ENCODE measurements at places on chromosomes 6 and 20.
A peak's percentile ranks its signal among the peaks of the same experiment; 100 is the strongest.

DNA sequence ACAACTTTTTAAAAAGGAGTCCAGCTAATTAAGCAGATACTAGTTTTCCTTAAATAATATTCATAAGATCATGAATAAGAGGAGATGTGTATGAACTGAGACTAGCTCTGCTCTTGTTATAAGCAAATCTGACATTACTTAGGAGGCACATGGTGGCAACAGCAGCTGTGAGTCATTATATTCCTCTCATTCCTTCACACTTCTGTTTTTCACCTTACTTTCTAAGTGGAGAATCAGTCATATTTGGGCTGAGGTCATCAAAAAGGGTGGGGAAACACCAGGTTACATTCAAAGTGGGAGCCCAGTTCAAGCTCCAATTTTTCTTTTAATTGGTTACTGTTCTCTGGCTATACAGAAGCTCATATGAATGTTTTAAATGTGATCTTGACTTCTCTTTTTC is 6.0 kb upstream of the RIPPLY2 start:
- no peak for DNase-seq

DNA sequence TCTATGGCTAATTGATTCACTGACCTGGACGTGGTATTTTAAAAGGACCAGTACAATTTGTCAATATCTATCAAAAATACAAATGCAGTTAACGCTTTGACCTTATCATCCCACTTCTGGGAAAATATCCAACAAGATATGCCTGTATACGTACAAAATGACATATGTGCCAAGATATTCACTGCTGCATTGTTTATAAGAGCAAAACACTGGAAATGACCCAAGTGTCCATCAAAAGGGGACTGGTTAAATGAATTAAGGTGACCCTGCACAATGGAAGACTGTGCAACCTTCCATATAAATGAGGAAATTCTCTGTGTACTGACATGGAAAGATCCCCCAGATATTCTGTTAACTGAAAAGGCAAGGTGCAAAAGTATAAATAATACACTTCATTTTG is 13.9 kb downstream of the TRAM2 start:
- DNase-seq: no peak

GRCh38 chr20:25280574-25281535 is 33.0 kb downstream of the PYGB start:
- DNase-seq: no peak

DNA sequence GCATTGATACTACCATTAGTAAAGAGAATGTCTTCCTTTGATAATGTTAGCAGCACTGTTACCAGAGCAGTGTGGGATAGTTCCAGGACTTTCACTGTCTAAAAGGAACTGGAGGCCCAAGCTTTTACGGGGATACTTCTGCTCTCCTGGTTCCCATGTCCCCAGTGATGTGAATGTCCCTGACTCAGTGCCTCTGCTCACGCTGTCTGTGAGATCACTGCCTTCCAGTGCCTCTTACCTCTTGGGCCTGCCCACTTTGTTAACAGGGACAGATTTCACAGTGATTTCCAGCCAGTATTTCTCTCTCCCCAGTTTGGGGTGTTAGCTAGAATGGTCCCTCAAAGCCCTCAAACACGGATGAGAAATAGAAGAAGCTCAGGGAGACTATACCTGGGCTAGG is 14.4 kb downstream of the PTPRA start:
- no peak for DNase-seq

GRCh38 chr6:136225496-136225895 is 24.6 kb downstream of the MTFR2 start:
- DNase-seq: no peak

DNA sequence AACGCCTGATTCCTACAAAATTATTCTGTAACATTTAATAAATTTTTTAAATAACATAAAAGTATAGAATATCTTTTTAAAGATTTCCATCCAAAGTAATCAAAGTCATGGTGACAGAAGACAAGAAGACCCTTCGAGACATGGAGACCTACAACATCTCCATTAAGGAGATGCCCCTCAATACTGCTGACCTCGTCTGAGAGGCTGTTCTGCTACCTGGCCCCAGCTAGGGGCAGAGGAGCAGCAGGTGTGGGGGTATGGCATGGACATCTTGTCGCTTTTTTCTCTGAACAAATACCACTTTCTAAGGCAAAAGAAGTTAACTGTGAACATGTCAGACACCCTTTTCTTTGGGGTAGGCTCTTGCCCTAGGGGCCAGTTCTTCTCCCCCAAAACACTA is 44.1 kb downstream of the BLOC1S5 start:
- DNase-seq: no peak

DNA sequence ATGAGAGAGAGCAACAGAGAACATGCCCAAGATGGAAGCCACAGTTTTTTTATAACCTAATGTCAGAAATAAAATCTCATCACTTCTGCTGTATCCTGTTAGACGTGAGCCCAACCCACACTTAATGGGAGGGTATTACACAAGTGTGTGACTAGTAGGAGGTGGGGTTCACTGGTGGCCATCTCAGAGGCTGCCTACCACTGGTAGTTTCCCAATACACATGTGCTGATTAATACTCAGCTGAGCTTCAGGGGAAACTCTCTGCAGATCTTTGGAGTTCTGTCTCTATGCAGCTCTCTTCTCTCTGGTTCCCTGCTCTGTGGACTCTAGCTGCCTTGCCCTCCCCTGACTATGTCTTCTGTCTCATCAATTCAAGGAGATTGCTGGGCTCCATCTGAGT is 35.7 kb downstream of the CNBD2 start:
- no peak for DNase-seq

- no peak for DNase-seq
Observed at GRCh38 chr20:32064667-32065066, 12.6 kb downstream of the HCK start.

GRCh38 chr20:44552950-44553908 is 29.1 kb upstream of the PKIG start:
- no peak for DNase-seq

- DNase-seq: no peak
Observed at GRCh38 chr6:157944983-157945931, 36.4 kb upstream of the SYNJ2 start.

- DNase-seq: no peak
Observed at GRCh38 chr6:139779988-139780774, 405.7 kb upstream of the CITED2 start.

DNA sequence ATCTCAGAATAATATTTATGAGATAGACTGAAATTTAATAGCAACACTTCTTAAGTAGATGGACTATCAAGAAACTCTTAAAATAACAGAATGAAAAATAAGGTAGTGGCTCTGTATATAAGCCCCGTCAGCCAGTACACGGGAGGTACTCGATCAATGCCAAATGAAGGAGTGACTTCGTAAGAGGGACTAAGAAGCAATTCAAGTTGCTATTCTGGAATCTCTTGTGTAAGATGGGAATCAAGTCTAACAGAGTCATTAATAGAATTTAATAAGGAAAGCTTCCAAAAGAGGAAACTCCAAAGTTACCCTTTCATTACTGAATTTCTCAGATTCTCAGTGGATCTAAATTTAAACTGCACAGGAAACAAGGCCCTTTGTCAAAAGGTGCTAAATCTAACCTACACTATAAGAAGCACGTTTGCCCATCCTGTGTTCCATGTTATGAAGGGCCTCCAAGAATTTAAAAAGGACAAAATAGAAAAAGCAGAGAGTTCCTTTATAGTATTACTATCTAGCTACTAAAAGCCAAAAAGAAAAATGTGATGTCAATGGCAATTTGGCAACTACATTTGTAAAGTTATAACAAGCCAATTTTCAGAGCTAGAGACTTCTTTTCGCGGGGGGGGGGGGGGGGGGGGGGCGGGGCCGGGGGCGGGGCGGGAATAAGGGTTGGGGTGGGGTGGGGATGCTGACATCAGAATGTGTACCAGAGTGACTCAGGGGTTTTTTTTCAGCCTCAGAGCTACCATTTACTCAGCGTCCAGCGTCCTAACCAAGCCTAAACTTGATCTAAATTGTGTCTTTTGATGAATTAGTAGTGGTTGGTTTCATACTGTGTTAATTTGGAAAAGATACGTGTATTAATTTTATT is 200.6 kb downstream of the GMPR start:
- no peak for DNase-seq

GRCh38 chr6:19811397-19812079 is 25.6 kb upstream of the ID4 start:
- DNase-seq: no peak

DNA sequence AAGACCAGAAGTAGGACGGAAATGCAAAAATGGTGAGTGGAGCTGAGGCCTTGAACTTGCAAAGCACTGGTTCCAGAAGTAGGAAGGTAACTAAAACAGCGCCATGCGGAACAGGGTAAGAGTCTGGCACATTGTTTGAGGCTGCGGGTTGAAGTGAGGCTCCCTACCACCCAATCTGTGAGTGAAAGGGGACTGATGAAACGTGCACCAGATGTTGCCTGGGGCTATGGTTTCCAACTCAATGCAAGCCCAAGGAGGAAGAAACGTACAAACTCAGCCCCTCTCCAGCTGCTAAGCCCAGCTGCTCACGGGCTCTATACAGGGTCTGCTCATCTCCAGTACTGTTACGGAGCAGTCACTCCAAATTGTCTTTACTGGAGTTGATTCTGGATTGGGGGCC is 68.7 kb upstream of the KCNK16 start:
- DNase-seq: no peak

DNA sequence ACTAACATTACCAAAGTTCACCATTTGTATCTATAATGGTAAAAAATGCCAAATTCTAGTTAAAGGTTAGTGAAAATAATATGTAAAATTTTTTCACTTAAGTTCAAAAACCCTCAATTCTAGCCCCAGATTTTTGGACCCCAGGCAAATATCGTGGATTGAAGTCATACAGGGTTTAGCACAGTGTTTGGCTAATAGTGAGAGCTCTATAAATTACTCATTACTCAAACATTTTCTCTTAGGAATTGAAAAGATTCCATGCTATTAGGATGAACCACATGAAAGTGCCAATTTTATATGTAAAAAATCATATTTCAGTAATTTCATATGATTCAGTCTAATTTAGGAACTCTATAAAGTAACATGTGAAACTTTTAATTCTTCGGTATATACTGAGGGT is 170.3 kb upstream of the PREP start:
- no peak for DNase-seq

DNA sequence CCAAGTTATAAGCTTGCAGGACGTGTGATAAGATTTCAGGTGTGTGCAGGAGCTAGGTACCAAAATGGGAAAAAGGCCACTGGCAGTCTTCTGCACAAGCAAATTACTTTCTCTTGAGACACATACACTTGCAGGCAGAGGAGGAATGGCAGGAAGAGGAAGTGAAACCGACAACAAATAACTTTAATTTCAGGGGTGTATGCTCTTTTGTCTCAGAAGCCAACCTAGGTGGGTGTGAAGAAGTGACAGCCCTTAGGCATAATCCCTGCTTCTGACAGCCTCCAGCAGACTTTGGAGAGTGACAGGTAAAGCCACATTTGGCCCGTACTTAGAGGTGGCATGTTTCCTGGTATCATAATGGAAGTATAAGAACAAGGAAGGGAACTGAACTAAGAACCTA is 118.8 kb upstream of the TRAF3IP2 start:
- DNase-seq: peak; percentile 15

- no peak for DNase-seq
Observed at GRCh38 chr6:6686176-6686575, 97.7 kb downstream of the LY86 start.

GRCh38 chr20:23048283-23049200 is 930 bp downstream of the THBD start:
- DNase-seq: peak; percentile 84

GRCh38 chr6:149896491-149896890 is 1.4 kb downstream of the RAET1E start:
- DNase-seq: no peak

DNA sequence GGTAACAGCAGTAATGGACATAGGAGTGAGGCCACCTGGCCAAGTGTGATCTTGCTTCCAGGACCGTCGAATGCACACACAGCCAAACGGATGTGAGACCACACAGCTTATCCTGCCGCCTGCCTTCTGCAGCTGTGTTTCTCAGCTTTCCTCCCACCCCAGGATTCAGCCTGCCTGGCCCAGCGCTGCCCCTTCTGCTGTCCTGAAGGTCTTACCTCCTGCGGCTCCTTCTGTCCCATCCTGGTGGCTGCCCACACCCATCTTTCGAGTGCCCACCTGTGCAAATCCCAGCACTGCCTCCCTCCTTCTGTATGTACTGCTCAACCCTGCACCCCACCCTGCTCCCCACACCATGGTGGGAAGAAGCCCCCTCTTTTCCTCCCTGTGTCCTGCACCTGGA is 49.4 kb upstream of the DACT2 start:
- no peak for DNase-seq

DNA sequence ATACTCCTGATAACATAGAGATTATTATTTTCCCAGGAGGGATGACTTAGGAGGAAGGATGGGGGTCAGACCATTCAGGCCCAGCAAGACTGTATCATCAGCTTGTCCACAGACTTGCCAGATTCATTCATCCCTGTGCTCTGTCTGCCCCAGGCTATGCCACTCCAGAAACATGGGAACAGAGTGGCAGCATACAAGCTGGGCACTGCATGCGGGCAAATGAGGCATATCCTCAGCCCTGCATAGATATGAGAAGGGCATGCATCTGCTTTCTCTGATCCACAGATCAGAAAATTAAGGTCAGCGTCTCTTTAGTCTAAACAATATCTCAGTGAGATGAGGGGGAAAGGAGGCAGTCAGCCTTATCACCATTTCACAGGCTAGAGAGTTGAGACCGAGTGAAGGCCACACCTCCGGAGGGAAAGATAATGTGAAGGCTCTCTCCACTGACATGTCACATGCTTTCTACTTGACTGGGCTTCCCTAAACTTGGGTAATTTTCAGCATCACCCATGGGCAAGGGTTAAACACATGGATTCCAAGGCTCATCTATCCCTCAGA is 140.5 kb downstream of the TFAP2B start:
- no peak for DNase-seq

DNA sequence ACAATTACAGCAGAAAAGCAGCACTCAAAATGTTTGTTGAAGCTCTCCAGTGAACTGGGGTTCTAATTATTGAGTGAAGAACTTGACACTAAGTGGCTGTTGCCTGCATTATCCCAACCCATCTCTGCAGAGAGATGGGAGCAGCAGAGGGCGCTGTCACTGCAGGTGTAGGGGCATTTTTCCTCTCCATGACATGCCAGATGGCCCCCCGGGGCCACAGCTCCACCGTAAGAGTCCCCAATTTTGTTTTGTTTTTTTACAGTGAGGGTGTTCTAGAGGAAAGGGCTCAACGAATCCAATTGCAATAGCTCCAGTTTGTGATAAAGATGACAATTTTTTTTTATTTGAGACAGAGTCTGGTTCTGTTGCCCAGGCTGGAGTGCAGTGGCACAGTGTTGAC is 1.9 kb upstream of the FUCA2 start:
- peak; percentile 43 for DNase-seq

- no peak for DNase-seq
Observed at GRCh38 chr6:82744286-82745015, 321.2 kb downstream of the UBE3D start.

- no peak for DNase-seq
Observed at GRCh38 chr20:50762435-50763220, 31.2 kb downstream of the PARD6B start.

- no peak for DNase-seq
Observed at GRCh38 chr6:7784706-7785105, 58.8 kb downstream of the BMP6 start.

GRCh38 chr6:69069881-69070280 is 434.8 kb downstream of the ADGRB3 start:
- DNase-seq: no peak

- no peak for DNase-seq
Observed at GRCh38 chr6:151390851-151391470, 398 bp downstream of the ZBTB2 start.

GRCh38 chr6:44157152-44157521 is 1.5 kb upstream of the CAPN11 start:
- no peak for DNase-seq

Data from HL-60 (cell line).